ENCODE measurements at places on chromosomes 12 and 14.
A peak's percentile ranks its signal among the peaks of the same experiment; 100 is the strongest.

DNA sequence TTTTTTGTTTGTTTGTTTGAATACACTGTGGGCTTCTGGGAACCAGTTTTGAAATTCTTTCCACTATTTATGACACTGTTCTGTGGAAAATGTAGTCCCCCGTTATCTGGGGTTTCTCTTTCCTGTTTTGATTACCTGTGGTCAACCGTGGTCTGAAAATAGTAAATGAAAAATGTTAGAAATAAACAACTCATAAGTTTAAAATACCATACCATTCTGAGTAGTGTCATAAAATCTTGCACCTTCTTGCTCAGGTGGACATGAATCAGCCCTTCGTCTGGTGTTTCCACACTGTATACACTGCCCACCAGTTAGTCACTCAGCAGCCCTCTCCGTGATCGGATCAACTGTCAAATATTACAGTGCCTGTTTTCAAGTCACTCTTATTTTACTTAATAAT is 5.1 kb upstream of the PAPOLA start:
- H3K36me3 ChIP-seq: peaks cover 2% of the 10 kb centered on the region
- H3K27me3 ChIP-seq: peaks cover 43% of the 10 kb centered on the region
- no peak overlapping the region for H3K27ac ChIP-seq
- no peak for DNase-seq
- no peak overlapping the region for H3K4me3 ChIP-seq
- peaks cover 20% of the 10 kb centered on the region for H3K4me1 ChIP-seq

- H3K4me3 ChIP-seq: no peak overlapping the region
- H3K36me3 ChIP-seq: no peaks in the 10 kb centered on the region
- H3K27me3 ChIP-seq: no peaks in the 10 kb centered on the region
- DNase-seq: no peak
- H3K4me1 ChIP-seq: no peaks in the 10 kb centered on the region
- no peak overlapping the region for H3K27ac ChIP-seq
Measured at GRCh38 chr12:37546901-37547475, 769.6 kb upstream of the ALG10B start.

GRCh38 chr14:78530078-78530477 is 359.9 kb downstream of the NRXN3 start:
- peak; percentile 68 for DNase-seq
- H3K4me3 ChIP-seq: no peak overlapping the region
- H3K36me3 ChIP-seq: no peaks in the 10 kb centered on the region
- no peaks in the 10 kb centered on the region for H3K27me3 ChIP-seq
- no peaks in the 10 kb centered on the region for H3K4me1 ChIP-seq
- H3K27ac ChIP-seq: no peak overlapping the region

GRCh38 chr12:60106214-60106613 is 510.4 kb downstream of the SLC16A7 start:
- no peak for DNase-seq
- no peak overlapping the region for H3K4me3 ChIP-seq
- H3K27ac ChIP-seq: no peak overlapping the region
- H3K27me3 ChIP-seq: no peaks in the 10 kb centered on the region
- H3K4me1 ChIP-seq: no peaks in the 10 kb centered on the region

DNA sequence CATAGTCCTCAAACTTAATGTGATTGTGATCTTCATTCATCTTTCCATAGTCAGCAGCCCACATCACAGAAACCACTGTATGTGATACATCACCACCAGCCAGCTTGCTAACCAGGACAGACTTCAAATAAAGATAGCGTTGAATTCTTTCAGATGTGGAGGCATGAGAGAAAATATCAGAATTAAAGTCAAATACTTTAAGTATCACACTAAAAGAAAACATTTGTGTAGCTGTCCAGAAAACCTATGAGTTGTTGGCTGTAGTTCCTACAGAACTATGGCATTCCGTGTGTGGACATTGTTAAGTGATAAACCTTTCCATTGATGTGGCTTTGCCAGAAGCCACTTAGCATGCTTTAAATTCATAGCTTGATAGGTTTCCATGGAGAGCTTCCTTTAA is 105.1 kb downstream of the LLPH start:
- no peak overlapping the region for H3K27ac ChIP-seq
- H3K36me3 ChIP-seq: no peaks in the 10 kb centered on the region
- peaks cover 9% of the 10 kb centered on the region for H3K27me3 ChIP-seq
- no peaks in the 10 kb centered on the region for H3K4me1 ChIP-seq
- no peak overlapping the region for H3K4me3 ChIP-seq
- no peak for DNase-seq

DNA sequence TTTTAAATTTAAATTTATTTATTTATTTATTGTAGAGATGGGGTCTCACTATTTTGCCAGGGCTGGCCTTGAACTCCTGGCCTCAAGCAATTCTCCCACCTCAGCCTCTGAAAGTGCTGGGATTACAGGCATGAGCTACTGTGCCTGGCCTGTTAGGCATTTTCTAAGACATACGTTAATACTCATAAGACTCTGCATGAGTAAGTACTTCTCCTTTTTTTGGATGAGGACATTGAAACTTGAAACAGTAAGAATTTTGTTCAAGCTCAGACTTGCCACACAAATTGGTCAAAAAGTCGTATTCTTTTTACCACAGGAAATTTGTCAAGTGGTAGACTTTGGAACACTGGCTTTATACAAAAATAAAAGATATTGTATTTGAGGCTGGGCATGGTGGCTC is 187.4 kb upstream of the RASSF8 start:
- H3K27me3 ChIP-seq: peaks cover 1% of the 10 kb centered on the region
- no peak for DNase-seq
- no peaks in the 10 kb centered on the region for H3K36me3 ChIP-seq
- H3K27ac ChIP-seq: no peak overlapping the region

GRCh38 chr12:70248876-70249275 is 5.6 kb downstream of the CNOT2 start:
- no peak for DNase-seq
- H3K27ac ChIP-seq: no peak overlapping the region
- peaks cover 55% of the 10 kb centered on the region for H3K4me1 ChIP-seq
- H3K27me3 ChIP-seq: no peaks in the 10 kb centered on the region

DNA sequence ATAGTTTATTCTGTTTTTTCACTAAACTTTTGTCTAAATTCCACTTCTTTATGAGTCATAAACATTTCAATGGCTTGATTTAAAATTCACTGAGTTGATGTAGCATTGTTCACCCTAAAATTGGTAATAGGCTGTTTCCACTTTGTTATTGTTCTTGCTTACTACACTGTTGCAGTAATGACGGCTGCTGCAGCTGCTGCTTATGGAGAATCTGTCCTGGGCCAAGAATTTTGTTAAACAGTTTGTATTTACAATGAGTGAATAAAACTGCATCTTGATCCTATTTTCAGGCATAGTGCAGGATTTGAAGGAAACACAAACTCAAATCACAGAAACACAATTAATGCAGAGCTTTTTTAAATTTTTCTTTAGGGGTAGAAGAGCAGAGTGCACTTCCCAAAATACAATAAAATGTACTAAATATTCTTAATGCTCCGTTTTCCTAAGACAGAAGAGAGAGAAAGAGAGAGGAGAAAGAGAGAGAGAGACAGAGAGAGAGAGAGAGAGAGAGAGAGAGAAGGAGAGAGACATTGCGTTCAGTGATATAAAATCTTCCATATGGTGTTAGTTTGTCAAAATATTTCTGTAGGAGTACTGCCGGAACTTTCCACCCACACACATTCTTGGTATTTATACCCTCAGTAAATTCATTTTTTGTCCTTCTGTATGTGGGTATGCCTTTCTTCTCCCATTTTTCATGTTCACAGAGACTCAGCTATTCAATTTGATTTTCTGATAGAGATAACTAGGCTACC is 266.4 kb downstream of the LRFN5 start:
- H3K36me3 ChIP-seq: no peaks in the 10 kb centered on the region
- H3K27ac ChIP-seq: no peak overlapping the region
- H3K27me3 ChIP-seq: no peaks in the 10 kb centered on the region
- DNase-seq: no peak

- H3K27ac ChIP-seq: no peak overlapping the region
- DNase-seq: no peak
- peaks cover 34% of the 10 kb centered on the region for H3K36me3 ChIP-seq
- no peaks in the 10 kb centered on the region for H3K27me3 ChIP-seq
Measured at GRCh38 chr12:26627335-26627734, 205.7 kb downstream of the ITPR2 start.

DNA sequence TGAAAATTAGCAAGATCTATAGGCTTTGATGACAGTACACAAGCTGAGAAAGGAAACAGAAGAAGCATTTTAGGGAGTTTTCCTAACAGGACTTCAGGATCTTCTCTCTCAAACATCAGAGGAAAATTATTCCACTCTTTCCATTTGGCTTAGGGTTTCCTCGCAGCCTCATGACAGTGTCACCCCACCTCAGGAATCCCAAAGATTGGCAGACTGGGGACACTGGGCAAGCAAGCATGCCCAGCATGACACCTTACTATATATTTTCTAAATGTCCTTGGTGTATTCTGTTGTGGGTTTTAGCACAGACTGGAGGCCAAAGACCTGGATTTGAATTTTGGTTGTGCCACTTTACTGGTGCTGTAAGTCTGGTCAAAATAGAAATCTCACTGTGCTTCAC is 482.4 kb upstream of the SOX5 start:
- no peaks in the 10 kb centered on the region for H3K4me1 ChIP-seq
- H3K36me3 ChIP-seq: no peaks in the 10 kb centered on the region
- no peak overlapping the region for H3K27ac ChIP-seq
- H3K4me3 ChIP-seq: no peak overlapping the region
- DNase-seq: no peak

DNA sequence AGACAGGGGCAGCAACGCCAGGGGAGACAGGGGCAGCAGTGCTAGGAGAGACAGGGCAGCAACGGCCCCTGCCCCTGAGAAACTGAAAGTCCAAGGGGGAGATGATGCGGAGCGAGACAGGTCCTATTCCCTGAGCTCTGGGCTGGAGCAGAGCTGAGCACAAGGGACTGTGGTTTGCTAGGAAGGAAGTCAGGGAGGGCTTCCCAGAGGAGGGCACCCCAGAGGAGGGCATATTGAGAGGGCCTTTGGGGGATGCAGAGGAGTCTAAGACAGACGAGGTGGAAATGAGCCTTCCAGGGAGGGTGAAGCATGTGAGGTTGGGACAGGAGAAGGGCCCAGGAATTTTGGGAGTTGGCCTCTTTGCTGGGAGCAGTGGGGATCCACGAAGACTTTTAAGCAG is 52.1 kb upstream of the BEGAIN start:
- H3K36me3 ChIP-seq: no peaks in the 10 kb centered on the region
- H3K27me3 ChIP-seq: peaks cover 23% of the 10 kb centered on the region
- no peak for DNase-seq
- H3K4me1 ChIP-seq: peaks cover 51% of the 10 kb centered on the region
- peak overlapping the region; percentile 45 for H3K27ac ChIP-seq

DNA sequence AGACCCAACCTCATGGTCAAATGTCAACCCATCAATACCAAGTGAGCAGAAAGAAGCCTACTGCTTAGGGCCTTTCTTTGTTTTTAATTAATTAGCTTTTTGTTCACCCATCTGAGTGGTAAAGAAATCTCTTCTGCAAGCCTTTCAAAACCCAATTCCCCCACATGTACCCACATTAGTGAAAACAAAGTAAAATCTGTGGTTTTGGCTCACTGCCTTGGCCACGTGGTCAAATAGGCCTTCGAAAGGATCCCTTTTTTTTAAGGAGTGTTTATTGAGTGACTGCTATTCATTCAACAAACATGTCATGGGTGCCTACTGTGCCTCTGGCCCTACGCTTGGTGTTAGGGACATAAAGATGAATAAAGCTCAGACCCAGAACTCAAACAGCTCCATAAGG is 160.1 kb downstream of the NUAK1 start:
- DNase-seq: no peak
- H3K27me3 ChIP-seq: no peaks in the 10 kb centered on the region

- peak overlapping the region; percentile 71 for H3K4me3 ChIP-seq
- peaks cover 65% of the 10 kb centered on the region for H3K4me1 ChIP-seq
- no peaks in the 10 kb centered on the region for H3K27me3 ChIP-seq
- H3K27ac ChIP-seq: peak overlapping the region; percentile 96
Measured at GRCh38 chr12:120013659-120014380, 24.8 kb downstream of the BICDL1 start.

DNA sequence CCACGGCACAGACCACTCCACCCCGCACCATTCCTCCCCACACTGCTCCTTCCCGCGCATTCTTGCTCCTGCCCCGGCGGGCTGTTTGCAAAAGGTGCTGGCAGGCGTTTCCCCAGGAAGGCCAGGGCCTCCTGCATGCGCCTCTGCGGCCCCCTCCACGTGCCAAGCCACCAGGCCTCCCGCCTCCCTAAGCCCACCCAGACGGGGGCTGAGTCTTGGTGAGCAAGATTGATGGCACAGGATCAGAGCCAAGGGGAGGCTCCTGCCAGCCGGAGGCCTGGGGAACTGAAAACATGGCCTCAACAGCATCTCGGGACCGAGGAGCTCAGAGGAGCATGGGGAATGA is 328.3 kb upstream of the DIO3 start:
- no peaks in the 10 kb centered on the region for H3K4me1 ChIP-seq
- H3K27me3 ChIP-seq: no peaks in the 10 kb centered on the region
- H3K36me3 ChIP-seq: no peaks in the 10 kb centered on the region
- H3K27ac ChIP-seq: no peak overlapping the region
- no peak for DNase-seq
- H3K4me3 ChIP-seq: no peak overlapping the region

DNA sequence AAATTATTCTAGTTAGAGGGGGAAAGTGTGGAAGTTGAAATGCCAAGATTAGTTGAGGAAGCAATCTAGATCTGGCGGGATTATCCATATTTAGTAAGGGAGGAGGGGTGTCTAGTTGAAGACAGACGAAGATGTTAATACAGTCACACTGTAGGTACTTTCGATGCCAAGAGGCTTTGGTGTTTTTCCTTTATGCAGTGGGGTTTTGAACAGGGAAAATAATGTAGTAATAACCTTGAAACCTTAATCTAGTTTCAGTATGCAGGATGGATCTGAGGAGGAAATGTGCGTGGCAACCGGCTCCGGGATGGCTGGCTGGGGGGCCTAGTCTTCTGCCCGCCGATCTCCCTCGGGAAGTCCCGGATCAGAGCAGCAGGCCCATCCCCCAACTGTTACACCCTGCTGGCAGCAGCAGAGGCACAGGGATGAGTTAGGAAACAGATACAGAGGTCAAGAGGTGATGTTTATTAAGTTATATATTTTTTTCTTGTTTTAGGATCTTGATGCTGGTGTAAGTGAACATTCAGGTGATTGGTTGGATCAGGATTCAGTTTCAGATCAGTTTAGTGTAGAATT is 27.4 kb downstream of the MDM2 start:
- H3K4me1 ChIP-seq: peaks cover 12% of the 10 kb centered on the region
- peaks cover 59% of the 10 kb centered on the region for H3K36me3 ChIP-seq
- no peak for DNase-seq
- H3K4me3 ChIP-seq: no peak overlapping the region

Data from activated CD4-positive, alpha-beta T cell treated with anti-CD3 and anti-CD28 coated beads, Interleukin-2, amount 10 ng/mL, durations not matched to agents 24 days and 14 days (primary cell).